Fibroblast of skin of abdomen (primary cell): ENCODE measurements at places on chromosomes 2 and 18.

DNA sequence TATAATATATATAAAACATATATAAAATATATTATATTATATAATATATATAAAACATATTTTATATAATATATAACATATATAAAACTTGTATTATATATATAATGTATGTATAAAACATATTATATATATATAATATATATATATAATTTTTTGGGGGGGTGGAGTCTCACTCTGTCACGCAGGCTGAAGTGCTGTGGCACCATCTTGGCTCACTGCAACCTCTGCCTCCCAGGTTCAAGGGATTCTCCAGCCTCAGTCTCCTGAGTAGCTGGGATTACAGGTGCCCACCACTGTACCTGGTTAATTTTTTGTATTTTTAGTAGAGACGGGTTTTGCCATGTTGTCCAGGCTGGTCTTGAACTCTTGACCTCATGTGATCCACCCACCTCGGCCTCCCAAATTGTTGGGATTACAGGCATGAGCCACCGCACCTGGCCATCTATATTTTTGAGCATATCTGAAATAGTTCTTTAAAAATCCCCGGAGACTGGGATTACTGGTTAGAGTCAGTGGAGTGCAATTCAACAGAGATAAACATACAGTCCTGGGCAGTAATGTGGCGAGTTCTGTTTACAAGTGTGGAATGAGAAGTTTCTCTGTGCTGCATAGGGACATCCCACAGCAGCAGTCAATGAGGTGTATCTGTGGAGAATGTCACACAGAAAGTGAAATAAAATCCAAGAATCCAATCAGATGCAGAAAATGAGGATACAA lies 208.4 kb downstream of the MYCN start:
- no peak for DNase-seq

DNA sequence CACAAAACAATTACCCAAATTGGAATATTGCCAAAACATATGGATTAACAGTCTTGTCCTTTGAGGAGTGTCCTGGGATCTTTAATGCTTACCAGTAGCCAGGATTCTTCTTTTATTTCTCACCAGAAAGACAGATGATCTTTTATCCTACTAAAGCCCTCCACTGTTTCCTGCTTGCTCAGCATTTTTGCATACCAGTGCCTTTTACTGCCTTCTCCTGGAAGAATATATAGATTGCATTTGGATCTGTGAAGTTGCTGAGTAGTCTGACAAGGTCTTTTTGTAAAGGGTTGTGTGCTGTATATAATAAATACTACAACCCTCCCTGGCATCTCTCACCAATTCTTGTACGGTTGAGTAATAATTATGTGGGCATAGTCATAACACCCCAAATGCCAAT lies 652.2 kb downstream of the LRRTM4 start:
- DNase-seq, result peak; percentile 1

DNA sequence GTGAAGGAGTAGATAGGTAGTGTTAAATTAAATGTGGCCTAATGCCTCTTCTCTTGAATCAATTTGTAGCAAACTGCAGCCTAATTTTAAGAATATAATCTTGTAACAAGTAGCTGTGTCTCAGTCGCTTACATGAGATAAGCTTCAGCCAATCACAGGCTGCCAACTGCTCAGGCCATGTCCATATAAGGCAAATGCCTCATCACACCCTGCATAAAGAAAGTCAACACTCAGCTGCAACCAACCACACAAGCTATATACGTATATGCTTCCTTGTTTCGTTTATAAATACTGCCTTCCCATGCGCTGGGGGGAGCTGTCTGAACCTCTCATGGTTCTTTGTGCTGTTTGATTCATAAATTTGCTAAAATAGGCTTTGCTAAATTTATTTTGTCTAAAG lies 476.3 kb downstream of the TRIB2 start:
- DNase-seq, result peak; percentile 14

DNA sequence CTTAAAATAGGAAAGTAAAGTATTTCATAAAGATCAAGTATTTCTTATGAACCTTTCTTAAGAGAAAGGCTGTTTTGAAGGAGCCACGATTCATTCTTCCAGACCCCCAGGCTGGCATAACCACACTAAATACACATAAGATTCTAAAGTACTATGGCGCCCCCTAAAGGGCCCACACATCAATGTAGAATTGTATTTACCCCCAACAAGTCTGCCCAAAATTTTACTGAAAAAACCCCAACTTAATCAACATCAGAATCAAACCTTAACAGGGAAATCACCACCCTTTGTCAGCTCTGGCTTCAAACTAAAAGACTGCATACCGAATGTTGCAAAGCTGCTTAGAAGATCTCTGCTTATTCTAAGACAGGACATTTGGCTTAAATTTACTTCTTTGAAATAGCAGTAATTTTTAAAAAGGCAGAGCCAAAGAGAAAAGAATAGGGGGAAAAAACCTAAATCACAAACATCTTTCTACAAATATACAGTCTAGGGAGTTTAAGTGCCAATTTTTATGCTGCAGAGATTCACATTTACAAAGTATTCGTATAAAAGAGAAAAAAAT lies 20.4 kb upstream of the BCL2 start:
- DNase-seq, result peak; percentile 36

DNA sequence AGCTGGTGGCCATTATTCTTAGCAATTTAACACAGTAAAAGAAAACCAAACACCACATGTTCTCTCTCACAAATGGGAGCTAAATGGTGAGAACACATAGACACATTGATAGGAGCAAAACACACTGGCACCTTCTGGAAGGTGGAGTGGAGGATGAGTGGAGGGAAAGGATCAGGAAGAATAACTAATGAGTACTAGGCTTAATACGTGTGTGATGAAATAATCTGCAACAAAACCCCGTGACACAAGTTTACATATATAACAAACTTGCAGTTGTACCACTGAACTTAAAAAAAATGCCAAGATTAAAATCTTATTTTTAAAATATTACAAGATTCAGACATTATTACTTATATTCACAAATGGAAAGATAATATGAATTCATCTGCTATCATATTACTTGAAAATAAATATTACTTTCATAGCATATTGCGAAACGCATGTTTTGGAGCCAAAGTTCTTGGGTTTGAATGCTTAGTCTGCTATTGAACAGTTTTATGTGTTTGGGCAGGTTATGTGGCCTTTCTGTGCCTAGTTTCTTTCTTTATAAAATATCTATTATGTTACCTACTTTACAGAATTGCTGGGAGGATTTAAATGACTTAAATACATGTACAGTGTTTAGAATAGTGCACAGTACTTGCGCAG lies 20.5 kb downstream of the ANKRD62 start:
- DNase-seq, result no peak

- no peak for DNase-seq
Measured at GRCh38 chr2:129422028-129422427, 557.4 kb upstream of the RAB6C start.

DNA sequence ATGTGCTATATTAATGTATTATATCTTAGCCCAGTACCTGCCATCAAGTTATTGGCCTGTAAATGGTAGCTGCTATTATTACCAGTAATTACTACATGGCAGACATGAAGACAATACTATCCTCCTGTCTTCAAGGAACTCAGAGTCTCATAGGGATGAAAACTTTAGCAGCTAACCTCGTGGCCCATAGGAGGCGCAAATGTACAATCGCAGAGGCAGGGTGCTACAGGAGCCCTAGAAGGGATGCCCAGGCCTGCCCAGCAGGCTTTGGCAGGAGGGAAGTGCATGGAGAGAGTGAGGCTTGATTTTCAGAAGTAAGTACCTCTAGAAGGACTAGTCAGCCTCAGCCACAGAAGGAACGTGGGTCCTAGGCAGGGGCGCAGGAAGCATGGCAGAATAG lies 44.7 kb upstream of the KIDINS220 start:
- peak; percentile 7 for DNase-seq

DNA sequence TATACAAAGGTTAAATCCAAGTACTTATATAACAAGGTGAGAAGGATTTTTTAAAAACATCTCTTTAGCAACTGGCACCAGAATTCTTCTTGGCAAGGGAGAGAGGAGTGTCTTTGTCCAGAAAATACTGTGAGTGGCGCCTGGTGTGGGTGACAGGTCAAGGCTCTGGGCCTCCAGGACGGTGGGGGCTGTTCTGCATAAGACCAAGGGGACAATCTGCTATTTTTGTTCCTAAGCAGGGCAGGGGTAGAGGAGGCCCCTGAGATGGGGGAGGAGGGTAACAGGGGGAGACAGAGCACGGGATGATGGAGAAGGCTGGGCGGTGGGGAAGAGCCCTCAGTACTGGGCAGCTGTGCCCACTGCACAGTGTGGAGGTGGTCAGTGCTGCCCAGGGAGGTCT lies 51.6 kb upstream of the TAF1B start:
- DNase-seq, result no peak

GRCh38 chr2:112216167-112216566 lies 38.7 kb downstream of the ZC3H8 start:
- DNase-seq, result peak; percentile 28
